Right renal pelvis (tissue), 4 donors: ENCODE measurements at places on chromosomes 5 and 9.

GRCh38 chr5:11496137-11496719 lies 408.0 kb downstream of the CTNND2 start:
- no peak for DNase-seq

- DNase-seq: no peak
These were observed 116.3 kb downstream of the MED27 start for GRCh38 chr9:131963072-131964030.

- no peak for DNase-seq
These were observed 124.3 kb downstream of the HSD17B3 start for GRCh38 chr9:96177719-96178028.

DNA sequence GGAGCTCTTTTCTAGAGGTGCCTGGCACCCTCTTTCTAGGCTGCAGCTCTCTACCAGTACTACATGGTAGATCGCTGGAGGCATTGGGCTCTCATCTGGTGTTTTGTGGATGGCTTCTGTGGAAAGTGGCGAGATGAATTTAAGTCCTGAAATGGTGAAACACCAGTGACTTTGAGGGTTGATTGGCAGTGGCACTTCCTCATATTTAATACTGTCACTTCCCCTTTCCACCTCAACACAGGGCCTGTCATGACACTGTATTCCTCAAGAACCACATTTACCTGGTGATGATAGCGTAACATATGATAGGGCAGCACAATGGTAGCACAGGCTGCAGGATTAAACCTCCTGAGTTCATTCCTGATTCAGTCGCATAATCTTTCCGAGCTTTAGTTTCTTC lies 132.1 kb downstream of the KDM4C start:
- DNase-seq: no peak

DNA sequence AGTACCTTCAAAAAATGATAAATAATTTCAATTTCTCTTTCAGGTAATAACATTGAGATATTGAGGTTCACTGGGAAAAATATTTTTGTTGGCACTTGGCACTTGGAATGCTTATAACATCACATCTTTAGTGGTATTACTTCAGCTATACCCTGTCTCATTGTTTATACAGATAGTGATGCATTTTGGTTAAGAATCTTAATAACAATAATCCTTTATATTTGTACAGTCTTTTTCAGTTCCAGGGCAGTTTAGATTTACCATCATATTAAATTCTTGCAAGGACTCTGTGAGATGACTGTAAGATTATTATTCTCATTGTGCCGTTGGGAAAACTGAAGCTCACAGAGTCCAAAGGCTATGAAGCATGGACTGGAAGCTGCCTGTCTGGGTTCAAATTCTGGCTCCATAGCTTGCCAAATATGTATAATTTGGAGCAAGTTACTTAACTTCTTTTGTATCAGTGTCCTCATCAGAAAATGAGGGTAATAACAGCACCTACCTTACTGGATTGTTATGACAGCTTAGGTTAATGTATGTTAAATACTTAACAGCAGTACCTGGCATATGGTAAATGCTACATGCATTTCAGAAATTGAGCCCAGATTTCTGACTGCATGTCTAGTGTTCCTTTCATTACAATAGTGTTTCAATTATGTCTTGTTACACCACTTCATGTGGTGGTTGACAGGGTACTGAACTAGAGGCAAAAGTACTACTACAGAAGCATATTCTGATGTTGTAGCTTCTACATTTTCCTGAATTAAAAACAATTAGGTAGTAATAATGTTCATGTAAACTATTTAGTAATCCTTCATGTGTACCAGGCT lies 272.2 kb downstream of the PLK2 start:
- DNase-seq: no peak

- DNase-seq: no peak
These were observed 38.2 kb upstream of the EXOC3 start for GRCh38 chr5:404666-405241.

DNA sequence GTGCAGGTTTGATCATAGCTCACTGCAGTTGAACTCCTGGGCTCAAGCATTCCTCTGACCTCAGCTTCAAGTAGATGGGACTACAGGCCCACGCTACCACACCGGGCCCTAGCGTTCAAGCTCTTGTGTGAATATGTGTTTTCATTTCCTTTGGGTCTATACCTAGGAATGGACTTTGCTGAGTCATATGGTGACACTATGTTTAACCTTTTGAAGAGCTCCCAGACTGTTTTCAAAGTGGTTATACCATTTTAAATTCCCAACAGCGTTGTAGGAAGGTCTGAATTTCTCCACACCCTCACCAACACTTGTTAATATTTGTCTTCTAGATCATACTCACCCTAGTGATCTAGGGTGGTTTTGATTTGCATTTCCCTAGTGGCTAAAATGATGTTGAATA lies 33.5 kb downstream of the FAF2 start:
- no peak for DNase-seq

GRCh38 chr5:126354858-126355731 lies 68.1 kb upstream of the GRAMD2B start:
- DNase-seq: no peak
